Glomerular endothelial cell (primary cell): ENCODE measurements at places on chromosomes 5 and 9. TPM values are rescaled to one million over a fixed set of nuclear protein-coding genes. Genes with fewer than 3 reads are reported as not detected.

DNA sequence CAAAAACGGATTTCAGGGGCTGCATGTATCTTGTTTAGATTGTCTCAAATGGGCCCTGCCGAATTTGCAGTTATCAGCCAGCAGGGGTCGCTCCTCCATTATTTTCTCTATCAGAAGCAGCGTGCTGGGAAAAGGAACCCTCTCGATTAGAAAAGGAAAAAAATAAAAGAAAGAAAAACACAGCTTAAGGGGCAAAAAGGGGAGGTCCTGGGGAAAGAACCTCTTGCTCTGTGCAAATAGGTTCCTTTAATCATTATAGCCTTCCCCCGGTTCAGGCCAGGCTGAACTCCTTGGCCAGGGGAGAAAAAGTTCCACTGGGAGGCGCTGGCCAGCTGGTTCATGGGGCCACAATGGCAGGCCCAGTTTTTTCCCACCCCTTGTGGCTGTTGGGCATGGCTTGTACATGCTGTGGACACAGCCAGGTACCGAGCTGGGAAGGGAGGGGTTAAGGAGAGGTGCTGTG, 25.0 kb upstream of the CAPSL start:
- DNase-seq, result no peak

The UBAP2 gene
- 31.6 and 35.2 TPM in 2 replicates for total RNA-seq

GRCh38 chr5:163757344-163757743, 251.9 kb downstream of the MAT2B start:
- no peak for DNase-seq

- DNase-seq, result no peak
Observed at GRCh38 chr5:20032896-20033295, 44.9 kb upstream of the CDH18 start.

DNA sequence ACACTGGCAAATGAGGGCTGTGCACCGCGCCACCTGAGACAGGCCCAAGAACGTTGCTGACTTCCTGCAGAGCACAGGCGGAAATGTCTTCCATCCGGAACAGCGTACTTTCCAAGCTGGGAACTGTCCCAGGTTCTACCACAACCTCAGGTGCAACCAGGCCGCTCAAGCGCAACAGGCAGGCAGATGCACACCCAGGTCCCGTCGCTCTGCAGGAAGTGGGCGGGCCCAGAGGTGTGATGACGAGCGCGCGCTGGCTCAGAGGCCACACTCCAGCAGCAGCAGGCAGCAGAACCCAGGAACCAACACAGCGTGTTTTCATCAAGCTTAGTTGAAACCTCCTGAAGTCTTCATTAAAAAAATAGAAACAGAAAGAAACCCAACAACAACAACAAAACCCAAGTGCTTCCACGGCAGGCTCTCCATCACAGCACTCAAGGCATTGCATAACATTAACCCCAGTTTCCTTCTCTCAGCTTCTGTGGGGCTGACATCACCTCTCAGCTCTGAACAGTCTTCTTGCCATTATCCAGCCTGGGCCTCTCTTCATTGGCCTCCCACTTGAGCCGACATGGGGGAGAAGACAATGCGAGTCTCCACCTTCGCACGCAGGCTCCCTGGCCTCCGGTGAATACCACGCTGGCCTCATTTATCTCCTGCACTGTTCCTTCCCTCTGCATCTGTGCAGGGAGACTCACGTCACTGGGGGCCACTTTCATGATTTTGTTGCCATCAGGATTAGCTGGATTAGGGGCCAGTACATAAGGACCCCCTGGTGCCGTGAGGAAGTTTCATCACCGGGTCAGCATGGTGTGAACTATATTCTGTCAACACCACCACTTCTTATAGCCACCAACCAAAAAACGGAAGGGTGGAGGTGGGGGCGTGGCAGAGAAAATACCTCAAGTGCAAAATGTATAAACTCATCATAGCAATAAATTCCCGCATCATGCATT, 22.1 kb downstream of the PTCH1 start:
- no peak for DNase-seq

The PITX1 gene
- not detected in 2 replicates for total RNA-seq

- DNase-seq, result no peak
Observed at GRCh38 chr5:172444626-172445365, 9.5 kb downstream of the SH3PXD2B start.

The DND1 gene
- 0.29 and 1.1 TPM in 2 replicates for total RNA-seq

GRCh38 chr5:140181525-140181924, 6.5 kb downstream of the CYSTM1 start:
- no peak for DNase-seq
